ENCODE measurements at places on chromosomes 6 and 20.

DNA sequence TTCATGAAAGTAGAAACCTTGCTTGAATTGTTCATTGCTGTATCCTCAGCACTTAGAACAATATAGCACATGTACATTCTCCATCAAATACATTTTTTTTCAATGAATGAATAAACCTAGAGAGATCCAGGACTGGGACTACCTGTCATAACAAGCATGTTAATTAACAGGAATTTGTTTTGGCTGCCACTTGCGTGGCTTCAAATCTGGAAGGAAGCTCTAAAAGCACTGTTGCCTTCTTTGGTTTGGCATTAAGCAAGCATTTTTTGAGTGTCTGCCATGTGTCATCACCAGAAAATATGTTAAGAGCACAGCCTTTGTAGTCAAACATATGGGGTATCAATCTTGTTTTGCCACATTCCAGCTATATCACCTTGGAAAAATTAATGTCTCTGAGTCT lies 131.9 kb upstream of the BACH2 start:
- DNase-seq, result no peak

- peak; percentile 14 for DNase-seq
These were observed 206.0 kb upstream of the MARCKS start for GRCh38 chr6:113651120-113651519.

- DNase-seq, result no peak
These were observed 15.3 kb upstream of the TBC1D32 start for GRCh38 chr6:121349596-121349995.

- DNase-seq, result no peak
These were observed 18.4 kb downstream of the DUSP22 start for GRCh38 chr6:310671-311070.

GRCh38 chr20:63071541-63072181 lies 64.9 kb upstream of the BHLHE23 start:
- peak; percentile 64 for DNase-seq

- peak; percentile 50 for DNase-seq
These were observed 127.8 kb upstream of the SLC22A23 start for GRCh38 chr6:3584606-3585005.

DNA sequence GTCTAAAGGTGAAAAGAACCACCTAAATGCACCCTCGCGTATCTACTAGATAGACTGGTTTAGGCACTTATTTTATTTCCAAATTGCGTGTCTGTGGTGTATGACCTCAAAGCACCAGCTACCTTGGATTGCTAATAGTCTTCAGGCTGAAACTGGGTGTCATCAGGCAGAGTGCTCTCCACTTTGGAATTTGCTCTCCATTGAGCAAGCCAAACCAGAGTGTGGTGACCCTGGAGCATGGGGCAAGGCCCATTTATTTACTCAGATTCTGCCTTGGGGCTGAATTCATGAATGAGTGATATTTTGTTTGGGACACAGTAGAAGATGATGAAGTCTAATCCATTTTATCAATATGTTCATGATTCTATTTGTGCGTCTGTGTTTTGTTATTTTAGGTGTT lies 812.8 kb upstream of the SLC35B3 start:
- peak; percentile 32 for DNase-seq

DNA sequence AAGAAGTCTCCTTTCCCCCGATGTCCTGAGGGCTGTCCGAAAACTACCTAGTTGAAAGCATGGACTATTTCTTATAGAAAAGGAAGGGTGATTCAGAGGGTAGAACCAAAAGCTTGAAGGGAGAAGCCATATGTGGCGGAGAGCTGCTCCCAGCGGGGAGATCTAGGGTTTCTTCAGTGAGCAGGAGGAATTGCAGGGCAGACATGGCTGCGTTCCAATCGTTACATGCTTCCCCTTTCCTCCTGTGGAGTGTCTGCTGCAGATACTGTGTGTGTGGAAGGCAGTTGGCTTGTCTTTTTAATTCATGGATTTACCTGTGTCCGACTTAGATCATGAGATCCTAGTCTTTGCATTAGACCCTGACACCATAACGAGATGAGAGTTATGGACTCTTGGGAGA lies 799.5 kb downstream of the QKI start:
- no peak for DNase-seq

All from EH (cell line).